ENCODE measurements at places on chromosomes 4 and X.

DNA sequence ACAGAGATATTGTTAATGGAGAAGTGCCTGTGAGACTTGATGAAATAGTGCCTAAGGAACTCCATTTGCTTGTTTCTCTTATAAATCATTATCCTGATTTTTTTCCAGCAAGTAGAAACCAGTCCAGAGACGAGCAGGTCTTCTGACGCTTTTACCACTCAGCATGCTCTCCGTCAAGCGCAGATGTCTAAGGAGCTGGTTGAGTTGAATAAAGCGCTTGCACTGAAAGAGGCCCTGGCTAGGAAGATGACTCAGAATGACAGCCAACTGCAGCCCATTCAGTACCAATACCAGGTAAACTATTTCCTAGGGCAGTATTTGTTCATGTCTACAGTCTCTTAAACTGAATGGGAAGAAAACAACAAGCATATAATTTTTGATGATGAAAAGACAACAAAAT is 63.6 kb downstream of the KIF4A start:
- DNase-seq, result no peak

- DNase-seq, result no peak
Measured at GRCh38 chr4:128542047-128542446, 254.4 kb upstream of the PGRMC2 start.

DNA sequence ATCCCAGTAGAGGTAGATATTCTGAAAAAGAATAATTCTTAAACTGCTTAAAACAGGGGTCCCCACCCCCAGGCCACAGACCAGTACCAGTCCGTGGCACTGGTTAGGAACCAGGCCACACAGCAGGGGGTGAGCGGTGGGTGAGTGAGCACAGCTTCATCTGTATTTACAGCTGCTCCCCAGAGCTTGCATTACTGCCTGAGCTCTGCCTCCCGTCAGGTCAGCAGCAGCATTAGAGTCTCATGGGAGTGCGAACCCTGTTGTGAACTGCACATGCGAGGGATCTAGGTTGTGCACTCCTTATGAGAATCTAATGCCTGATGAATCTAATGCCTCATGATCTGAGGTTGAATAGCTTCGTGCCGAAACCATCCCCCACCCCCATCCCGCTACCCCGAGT is 76.8 kb downstream of the FAM114A1 start:
- no peak for DNase-seq

GRCh38 chr4:79634111-79634510 is 226.1 kb upstream of the GK2 start:
- no peak for DNase-seq

- DNase-seq, result no peak
Measured at GRCh38 chr4:124177647-124178425, 534.7 kb downstream of the ANKRD50 start.

DNA sequence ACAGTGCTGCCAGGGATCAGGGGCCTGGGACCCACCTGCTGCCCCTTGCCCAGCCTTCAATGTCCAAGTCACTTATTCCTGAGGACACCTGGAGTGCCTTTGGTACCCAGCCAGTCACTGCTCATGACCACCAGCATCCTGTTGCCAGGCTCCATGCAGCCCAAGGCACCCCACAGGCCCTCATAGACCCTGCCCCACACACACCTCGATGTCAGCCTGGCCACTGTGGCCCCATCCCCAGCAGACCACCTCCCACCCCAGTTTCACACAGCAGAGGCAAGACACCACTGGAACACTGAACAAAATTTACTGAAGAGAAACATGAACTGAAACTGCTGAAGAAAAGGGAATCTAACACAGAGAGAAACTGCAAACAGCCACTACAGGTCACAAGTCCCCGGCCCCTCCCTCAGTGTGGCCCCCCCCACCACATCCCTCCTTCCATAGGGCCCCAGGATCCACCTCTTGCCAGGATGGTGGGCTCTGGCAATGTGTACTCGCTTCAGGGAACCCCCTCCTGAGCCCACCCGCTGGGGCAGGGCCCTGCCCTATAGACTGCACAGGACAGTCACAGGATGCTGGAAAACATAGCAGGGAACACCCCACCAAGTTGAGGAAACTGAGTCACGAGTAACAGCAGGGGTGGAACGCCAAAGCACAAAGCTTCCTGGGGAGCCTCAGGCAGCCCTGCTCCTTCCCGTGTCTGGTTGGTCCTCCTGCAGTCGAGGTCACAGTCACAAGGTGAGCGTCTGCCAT is 5.2 kb downstream of the PNMA5 start:
- DNase-seq, result no peak

GRCh38 chr4:93897559-93897958 is 69.0 kb downstream of the ATOH1 start:
- no peak for DNase-seq

DNA sequence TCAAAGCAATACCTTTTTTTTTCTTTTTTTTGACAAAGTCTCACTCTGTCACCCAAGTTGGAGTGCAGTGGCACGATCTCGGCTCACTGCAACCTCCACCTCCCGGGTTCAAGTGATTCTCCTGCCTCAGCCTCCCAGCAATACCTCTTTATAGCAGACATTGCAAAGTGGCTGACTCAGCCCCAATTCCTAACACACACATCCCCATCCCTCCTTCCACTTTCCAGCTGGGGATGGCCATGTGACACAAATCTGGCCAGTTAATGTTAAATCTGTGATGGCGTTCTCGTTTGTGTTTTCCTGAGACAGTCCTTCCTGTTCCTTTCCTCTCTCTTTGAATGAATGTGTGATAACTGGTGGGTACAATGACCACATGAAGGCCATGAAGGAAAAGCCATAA is 276.2 kb upstream of the KLF3 start:
- no peak for DNase-seq

- DNase-seq, result no peak
Measured at GRCh38 chr4:1255151-1255550, 6.2 kb upstream of the CTBP1 start.

- no peak for DNase-seq
Measured at GRCh38 chrX:10173331-10173900, 16.6 kb downstream of the CLCN4 start.

GRCh38 chrX:32370456-32371205 is 840.7 kb downstream of the DMD start:
- no peak for DNase-seq

DNA sequence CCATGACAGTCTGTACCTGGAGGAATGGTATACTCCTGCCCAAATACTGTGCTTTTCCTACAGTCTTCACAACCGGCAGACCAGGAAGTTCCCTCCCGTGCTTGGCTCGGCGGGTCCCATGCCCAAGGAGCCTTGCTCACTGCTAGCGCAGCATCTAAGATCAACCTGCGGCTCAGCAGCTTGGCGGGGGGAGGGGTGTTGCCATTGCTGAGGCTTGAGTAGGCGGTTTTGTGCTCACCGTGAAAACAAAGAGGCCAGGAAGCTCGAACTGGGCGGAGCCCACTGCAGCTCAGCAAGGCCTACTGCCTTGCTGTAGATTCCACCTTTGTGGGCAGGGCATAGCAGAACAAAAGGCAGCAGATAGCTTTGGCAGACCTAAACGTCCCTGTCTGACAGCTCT is 152.7 kb downstream of the TEX11 start:
- DNase-seq, result no peak

GRCh38 chrX:48648336-48648751 is 35.3 kb upstream of the WAS start:
- DNase-seq, result no peak

GRCh38 chr4:100935090-100935489 is 412.2 kb downstream of the PPP3CA start:
- no peak for DNase-seq

Data from cortex of kidney (tissue), 1 donor.